ENCODE measurements at places on chromosomes 16 and 17. TPM values are rescaled to one million over a fixed set of nuclear protein-coding genes. Genes with fewer than 3 reads are reported as not detected.

GRCh38 chr17:51630101-51630671 lies 369.8 kb downstream of the UTP18 start:
- DNase-seq, result no peak

- DNase-seq, result peak; percentile 62
Observed at GRCh38 chr17:65742403-65743307, 181.2 kb upstream of the AXIN2 start.

GRCh38 chr16:4239020-4239419 lies 2.9 kb downstream of the SRL start:
- no peak for DNase-seq

DNA sequence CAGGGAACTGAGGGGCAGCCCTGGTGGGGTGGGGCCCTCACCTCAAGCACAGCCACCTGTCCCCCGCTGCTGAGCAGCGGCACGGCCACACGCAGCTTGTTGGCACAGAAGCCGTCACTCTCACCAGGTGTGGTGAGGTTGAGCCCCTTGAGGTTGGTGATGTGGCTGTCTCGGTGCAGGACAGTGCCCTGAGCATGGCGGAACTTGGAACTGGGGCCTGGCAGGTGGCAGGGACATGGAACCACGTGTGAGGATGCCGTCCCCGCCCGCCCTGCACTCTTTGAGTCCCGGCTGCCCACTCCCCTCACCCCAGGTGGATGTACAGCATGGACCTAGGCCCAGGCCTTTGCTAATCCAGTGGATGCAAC lies 9.7 kb upstream of the VASN start:
- no peak for DNase-seq

The HOXB13 gene
- 0.70 TPM for polyA plus RNA-seq

- no peak for DNase-seq
Observed at GRCh38 chr16:24918641-24919040, 72.9 kb downstream of the SLC5A11 start.

Measured in BJ (cell line).